ENCODE measurements at places on chromosomes 16 and 17.

DNA sequence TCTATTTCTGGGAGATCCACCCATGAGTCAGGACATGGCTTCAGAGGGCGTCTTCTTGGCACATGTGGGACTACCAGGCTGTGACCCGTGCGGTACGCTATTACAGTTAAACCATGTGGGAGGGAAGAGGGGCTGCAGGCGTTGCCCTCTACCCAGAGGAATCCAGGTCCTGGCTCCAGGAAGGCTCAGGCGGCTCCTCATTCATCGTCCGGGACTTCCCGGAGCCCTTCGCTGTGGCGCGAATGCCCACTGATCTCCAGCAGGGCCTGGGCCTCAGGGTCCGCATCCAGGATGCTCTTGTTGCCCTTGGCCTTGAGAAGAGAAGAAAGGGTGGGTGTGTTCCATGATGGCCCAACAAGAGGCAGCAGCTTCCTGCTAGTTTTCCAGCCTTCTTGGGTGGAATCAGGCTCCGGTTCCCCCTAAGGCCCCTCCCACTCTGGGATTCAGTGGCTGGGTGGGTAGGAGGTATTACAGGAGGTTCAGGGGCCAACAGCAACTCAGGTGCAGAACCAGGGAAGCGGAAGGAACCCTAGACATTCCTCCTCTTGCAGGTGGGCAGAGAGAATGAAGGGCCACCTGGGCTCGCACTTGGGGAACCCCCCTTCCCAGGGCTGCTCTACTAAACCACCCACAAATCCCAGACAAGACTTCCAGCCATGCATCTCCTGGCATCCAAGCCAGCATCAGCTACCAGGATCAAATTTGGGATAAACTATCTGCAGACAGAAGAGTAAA, 24.6 kb downstream of the MEAK7 start:
- DNase-seq = no peak

DNA sequence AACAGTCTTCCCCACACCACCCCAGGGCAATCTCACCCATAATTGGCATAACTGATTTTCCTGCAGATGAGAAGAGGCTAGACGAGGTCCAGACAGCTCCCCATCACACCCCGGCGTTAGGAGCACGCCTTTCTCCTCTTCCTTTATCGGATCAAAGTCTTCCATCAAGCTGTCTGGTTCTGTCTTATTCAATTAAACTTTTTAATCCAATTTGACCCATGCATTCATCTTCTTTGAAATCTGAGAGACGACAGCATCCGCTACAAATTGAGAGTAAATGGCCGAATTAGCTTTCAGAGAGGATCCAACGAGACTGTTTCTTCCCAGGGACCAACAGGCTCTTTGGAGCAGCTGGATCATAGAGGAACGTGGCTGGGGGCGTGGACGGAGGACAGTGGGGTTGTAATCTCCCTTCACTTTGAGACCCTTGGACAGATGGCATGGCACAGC, 44.4 kb upstream of the GPRC5B start:
- no peak for DNase-seq

DNA sequence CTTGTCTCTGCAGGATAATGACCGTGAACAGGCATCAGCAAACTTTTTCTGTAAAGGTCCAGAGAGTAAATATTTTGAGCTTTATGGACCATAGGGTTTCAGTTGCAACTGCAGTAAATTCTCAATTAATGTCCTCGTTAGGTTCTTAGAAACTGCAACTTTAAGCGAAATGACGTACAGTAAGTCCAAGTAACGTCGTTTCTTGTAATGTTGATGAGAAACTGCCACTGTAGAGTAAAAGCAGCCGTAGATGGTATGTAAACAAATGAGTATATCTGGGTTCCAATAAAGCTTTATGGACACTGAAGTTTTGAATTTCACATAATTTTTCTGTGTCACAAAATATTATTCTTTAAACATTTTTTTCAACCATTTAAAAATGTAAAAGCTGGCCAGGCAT, 4.9 kb downstream of the CHD9 start:
- DNase-seq = no peak

DNA sequence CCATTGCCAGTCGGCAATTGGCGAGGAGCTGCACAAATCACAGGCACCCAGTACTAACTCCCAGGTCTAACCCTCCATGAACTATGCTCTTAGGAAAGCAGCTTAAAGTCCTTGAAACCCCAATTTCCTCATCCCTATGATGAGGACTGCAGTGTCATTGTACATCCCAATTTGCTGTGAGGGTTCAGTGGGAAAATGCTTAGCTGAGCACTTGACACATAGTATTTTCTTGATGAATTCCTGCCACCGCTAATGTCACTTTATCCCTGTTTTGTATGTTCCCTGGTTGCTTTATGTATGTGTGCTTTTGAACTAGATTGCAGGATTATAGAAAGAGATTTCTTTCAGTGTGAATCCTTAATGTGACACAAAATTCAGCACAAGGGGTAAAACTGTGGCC, 161.5 kb upstream of the RBFOX1 start:
- DNase-seq = no peak

DNA sequence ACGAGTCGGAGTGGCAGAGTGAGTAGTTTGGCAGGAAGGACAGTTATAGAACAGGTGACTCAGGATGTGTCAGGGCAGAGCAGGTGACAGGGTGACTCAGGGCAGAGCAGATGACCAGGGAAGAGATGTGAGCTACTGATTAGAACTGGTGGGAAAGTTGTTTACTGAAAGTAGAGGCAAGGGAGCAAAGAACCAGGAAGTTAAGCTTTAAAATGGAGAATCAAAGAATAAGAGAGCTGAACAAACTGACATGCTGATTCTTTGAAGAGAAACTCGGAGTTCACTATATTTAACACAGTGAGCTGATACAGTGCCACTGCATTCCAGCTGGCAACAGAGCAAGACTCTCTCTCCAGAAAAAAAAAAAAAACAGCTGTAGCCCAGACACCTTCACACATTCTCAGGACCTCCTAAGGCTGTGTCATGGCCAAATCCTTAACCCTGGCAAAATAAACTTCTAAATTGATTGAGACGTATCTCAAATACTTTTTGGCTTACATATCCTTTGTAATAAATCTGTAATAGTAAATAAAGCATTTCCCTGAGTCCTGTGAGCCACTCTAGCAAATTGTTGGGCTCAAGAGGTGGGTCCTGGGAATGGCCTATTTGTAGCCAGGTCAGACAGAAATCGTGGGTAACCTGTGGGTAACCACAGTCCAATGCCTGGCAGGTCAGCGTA, 12.3 kb upstream of the UBE2I start:
- peak; percentile 95 for DNase-seq

DNA sequence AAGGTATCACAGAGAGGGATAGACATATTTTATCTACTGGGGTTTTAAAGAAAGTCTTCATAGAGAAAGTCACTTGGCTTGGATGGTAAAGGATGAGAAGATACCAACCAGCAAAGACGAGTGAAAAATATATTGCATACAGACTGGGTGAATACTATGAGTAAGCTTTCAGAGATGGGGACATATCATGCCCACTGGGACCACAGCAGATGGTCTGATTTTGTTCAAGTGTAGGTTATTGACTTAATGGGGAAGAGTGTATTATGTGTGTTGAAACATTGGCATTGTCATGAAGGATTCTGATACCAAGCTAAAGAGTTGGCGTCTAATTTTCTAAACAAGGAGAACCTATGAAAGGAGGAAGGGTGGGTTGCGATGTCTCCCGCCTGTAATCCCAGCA, 13.8 kb upstream of the MMD start:
- DNase-seq = no peak

- no peak for DNase-seq
Observed at GRCh38 chr16:68762996-68763756, 26.1 kb downstream of the CDH1 start.

DNA sequence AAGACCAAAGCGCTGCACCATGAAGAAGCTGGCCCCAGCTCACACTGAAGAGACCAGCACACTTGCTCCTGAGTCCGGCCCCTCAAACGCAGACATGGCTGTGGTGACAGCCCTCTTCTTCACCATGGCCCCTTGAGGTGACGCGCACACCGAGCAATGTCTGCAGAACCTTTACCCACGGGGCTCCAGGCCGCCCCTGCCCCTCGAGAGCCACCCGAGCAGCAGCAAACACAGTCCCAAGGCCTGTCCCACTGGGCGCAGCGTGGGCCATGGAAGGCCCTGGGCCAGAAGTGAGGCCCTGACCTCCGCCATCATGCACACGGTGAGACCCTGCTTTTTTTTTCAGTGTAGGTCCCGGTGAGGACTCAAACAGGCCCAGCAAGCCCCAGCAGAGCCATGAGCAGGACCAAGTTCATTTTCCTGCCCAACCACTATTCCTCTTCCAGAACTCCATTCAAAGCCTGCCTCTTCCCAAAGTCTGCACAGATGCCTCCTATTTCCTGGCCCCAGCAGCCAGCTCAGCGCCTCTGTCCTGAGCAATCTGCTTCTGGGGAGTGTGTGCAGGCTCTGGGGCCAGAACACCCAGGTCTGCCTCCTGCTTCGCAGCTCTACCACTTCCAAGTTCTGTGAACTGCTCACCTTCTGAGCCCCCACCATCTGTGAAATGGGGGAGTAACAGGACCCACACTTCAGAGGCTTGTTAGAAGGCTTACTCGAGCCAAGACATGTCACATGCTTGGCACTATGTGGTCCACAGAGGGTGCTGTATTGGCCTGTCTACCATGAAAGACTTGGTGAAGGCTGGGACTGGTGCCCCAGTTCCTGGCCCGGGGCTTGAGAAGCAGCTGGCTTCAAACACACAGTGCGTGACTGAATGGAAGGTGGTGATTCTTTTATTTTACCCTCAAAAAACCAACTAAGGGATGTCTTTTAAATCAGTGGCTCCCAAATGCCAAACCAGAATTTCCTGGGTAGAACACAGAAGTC, 35.7 kb upstream of the GSG1L start:
- DNase-seq = no peak

DNA sequence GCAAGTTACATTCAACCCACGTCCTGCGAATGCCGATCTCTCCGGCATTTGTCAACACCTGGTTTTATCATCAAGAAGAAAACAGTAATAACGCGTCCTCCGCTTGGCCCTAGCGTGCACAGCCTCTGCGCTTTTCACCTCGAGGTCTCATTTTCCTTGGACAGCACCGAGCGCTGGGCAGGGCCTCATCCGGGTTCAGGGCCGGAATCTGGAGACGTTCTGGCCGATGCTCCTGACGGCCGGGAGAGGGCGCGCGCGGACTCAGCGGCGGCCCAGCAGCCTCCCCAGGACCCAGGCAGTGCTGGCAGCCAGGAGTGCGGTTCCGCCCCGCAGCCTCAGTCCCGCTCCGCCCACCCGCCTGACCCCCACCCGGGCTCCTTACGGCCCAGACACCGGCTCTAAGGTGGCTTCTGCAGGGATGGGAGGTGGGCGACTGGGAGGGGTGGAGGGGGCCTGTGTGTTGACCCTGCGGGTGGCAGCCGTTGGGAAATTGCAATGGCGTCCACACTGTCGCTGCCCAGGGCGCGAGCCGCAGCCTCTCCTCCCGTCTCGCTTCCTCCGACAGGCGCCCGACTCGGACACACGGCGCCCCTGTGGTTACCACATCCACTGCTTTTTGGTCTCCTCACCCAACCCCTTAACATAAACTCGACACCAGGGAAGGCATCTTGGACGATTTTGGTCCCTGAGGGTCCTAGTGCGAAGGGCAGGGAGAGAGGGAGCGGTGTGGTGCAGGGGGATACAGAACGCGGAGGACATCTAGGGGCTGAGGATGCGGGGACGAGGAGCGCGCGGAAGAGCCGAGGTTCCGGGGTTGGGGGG, 7.4 kb upstream of the FLYWCH1 start:
- DNase-seq = peak; percentile 77

DNA sequence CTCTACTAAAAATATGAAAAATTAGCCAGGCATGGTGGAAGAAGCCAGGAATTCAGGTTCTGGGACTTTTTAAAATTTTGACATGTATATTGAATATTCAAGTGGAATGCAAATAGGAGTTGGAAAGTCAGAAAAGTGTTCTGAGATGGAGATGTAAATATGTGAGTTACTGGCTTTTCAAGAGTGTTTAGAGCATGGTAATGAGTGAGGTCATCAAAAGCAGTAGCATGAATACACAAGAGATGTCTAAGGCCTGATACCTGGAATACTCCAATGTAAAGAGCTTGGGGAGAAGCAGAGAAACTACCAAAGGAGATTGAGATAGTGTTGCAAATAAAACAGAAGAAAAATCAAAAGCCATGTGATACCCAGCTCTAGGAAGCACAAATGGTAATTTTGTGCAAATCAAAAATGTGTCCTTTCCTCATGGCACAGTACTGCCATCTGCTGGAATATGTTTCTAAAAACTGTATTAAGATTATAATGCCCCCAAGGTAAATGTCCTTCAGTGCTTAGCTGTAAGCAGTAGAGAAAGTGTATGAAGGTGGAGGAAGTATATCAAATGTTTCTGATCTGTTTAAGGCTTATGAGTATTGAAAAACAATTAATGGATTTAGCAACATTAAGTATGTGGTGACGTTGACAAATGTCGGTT, 908.4 kb downstream of the KCNJ18 start:
- no peak for DNase-seq

- no peak for DNase-seq
Observed at GRCh38 chr17:44960691-44961090, 7.4 kb downstream of the C1QL1 start.

DNA sequence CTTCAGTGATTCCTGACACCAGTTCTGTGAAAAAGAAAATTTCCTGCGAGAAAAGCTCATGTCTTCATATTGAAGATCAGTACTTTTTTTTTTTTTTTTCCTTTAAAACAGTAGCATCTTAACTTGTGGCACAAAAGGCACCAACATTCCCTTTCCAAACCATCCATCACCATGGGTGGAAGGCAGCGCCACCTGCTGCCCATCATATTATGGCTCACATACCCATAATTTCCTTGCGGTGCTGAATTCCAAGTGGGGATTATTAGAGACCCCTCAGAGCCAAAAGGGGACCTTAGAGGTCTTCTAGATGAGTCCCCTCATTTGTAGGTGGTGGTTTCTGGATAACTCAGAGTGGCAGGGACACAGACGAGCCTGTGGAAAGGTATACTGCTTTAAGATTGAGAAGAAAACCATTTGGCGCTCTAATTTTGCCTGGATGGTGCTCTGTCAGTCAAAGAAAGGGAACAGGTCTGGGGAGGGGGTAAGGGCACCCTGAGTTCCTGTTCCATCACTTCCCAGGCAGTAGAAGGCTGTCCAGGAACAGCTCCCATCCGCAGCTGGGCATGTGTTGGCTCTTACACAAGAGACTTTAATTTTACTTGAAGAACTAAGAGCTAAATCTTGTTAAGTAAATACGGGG, 7.9 kb upstream of the SOST start:
- no peak for DNase-seq

GRCh38 chr17:75473246-75473645, 16.8 kb downstream of the TMEM94 start:
- DNase-seq = no peak
